ENCODE measurements at places on chromosomes 7 and 10.

GRCh38 chr10:78901694-78902093 is 167.1 kb upstream of the ZMIZ1 start:
- DNase-seq: no peak

DNA sequence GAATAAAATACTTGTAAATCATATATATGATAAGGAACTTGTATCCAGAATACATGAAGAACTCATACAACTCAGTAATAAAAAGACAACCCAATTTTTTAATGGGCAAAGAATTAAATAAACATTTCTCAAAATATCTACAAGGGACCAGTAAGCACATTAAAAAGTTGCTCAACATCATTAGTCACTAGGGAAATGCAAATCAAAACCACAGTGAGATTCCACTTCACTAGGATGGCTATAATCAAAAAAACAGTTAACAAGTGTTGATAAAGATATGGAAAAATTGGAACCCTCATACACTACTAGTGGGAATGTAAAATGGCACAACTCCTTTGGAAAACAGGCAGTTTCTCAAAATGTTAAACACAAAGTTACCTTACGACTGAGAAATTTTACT is 40.3 kb upstream of the YAE1 start:
- DNase-seq: no peak

GRCh38 chr7:28318101-28318762 is 94.1 kb upstream of the CREB5 start:
- no peak for DNase-seq

DNA sequence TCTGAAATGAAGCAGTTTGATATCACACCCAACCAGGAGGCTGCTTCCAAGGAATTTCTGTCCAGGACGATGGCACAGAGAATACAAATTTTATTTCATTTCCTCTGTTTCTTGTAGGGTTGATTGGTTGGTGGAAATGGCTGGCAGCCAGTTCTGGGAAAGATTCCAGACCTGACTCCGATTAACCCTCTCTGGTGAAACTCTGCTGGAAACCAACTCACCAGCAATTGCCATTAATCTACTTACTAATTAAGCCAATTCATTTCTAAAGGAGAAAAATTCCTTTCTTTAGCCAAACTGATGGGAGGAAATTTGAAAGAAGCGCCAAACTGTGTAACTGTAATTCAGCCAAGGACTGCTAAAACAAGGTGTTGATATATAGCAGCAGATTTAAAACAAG is 10.7 kb downstream of the PTF1A start:
- peak; percentile 12 for DNase-seq

- DNase-seq: no peak
Observed at GRCh38 chr7:20507157-20507556, 108.3 kb upstream of the ABCB5 start.

GRCh38 chr10:14365266-14365665 is 34.5 kb upstream of the FRMD4A start:
- DNase-seq: no peak

- no peak for DNase-seq
Observed at GRCh38 chr7:129975309-129975708, 22.5 kb upstream of the UBE2H start.

DNA sequence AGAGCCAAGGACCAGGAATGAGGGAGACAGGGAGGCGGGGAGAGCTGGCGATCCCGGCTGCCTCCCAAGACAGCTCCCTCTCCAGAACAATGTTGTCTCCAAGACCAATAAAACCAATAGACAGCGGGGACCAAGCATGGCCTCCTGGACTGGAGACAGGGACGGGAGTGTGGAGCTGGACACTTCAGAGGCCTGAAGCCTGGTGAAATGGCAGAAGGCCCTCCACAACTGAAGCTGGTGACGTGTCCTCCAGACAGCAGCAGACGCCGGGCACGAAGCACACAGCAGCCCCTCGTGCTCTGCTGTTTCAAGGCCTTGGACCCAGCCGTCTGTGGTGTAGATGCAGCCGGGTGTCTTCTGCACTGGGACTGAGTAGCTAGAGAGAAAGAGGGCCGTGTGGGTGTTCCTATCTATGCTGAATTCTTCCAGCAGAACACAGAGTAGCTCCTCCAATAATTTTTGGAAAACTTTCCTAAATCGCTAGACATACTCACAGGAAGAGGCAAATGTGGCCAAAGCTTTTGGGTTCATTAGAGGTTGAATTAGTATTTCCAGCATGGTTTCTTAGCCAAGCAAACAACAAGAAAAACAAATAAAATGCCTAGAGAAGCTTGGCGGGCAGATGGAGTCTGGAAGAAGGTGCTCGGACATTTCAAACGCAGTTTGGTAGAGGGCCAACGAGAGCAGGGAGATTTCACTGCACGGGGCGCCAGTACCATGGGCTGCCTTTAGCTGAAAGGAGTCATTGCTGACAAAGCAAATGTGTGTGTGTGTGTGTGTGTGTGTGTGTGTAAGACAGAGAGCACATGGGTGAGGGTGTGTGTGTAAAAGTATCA is 570.4 kb downstream of the TCERG1L start:
- no peak for DNase-seq

DNA sequence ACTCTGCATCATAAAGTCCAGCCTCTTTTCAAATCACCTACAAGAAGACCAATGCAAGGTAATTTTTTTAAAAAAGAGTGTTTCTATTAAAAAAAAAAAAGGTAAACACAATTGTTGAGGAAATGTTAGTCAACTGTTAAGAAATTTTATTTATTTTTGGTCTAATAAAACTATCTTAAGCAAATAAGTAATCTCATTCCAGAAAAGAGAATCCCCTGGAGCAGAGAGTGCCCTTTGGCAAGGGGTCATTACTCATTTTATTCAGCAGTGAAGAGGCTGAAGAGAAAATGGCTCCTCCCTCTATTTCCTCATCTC is 63.4 kb upstream of the GSDME start:
- DNase-seq: peak; percentile 16

DNA sequence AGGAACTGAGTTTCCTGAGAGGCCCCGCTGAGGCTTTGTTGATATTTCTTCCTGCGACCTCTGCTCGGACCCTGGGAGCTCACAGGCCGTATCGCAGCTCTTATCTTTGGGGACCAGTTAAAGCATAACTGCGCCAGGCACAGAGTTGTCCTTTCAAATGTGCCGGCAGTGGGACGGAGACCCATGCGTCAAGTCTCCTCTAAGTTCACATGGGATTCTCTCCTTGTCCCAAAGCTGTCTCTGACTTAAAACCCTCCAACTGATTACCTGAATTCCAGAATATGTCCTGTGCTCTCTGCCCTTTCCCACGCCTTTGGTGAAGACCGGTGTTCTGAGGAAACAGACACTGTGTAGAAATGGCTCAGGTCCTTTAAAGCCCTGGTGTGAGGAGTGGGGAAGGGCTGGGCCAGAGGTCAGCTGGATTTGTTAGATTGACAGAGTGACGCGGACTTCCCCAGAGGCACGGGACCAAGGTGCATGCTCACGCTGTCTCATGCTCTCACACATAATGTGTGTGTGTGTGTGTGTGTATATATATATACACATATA is 169.8 kb downstream of the EGFR start:
- DNase-seq: no peak

DNA sequence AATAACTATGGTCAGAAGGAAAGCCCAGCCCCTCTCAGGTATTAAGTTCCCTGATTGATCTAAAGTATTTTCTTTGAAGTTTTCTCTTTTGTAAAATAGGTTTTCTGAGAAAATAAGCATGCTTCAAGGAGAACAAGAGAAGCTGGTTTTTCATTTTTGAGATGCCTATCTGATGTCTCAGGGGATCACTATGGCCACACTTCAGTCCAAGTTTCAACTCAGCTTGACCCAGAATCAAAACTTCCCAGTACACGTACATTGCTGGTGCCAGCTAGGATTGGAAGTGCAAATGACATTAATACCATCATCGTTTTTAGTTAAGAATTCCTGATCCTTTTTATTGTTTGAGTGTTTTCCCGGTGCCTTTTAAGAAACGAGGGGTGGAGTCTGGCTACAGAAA is 7.2 kb downstream of the ITIH5 start:
- DNase-seq: no peak

DNA sequence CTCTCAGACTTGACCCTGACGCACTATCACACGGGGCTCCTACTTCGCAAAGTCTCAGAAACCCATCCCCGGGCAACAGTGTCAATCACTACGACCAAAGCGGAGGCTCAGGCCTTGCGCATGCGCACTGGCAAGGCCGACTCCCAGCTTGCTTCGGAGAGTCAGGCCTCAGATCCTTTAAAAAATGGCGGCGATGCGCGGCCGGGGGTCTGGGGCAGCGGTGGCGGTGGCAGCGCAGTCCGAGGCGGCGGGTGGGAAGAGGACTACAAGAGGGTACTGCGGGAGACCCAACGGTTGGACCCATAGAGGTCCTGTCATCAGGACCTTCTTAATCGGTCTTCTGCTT is 196.9 kb downstream of the ZNF716 start:
- no peak for DNase-seq

DNA sequence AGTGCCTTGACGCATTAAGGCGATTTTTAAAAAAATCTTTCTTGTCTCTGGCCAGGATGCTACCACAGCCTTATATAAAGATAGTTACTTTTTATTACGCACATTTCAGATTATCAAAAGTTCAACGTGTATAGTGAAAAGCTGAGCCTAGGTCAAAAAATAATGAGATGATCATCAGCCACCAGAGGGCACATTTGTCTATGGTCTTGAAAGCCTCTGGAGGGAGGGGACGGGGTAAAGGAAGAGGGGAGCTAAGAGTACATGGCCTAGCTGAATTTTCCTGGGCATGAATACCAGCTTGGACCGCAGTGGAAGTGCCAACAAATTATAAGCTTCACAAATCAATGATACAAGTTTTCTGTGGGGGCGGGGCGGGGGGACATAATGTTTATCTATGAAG is 285.9 kb upstream of the SMIM30 start:
- DNase-seq: no peak

DNA sequence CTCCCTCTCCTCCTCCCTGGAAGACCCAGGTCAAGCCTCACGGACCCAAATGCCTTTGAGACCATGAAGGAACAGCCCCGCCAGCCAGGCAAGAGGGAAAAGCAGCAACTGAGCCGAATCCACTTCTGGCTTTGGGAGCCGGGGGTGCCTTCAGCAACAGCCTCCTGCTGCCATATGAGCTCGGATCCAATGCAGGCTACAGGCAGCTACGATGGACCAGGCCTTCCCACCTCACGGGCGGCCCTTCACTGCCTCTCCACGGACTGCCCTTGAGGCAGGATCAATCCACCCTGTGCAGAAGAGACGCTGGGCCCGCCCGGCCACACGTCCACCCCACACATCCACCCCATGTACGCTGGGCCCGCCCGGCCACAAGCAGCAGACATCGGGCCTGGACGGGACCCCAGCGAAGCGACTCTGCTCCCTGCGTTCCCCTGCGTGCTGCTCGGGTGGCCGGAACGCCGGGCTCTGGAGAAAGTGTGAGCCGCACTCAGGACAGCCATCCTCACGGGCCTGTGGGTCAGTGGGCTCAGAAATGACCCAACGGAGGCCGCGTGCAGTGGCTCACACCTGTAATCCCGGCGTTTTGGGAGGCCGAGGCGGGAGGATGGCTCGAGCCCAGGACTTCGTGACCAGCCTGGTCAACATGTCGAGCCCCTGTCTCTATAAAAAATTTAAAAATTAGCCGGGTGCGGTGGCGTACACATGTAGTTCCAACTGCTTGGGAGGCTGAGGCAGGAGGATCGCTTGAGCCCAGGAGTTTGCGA is 82.0 kb downstream of the FOXL3 start:
- no peak for DNase-seq

- no peak for DNase-seq
Observed at GRCh38 chr7:20113427-20114027, 103.7 kb downstream of the MACC1 start.

DNA sequence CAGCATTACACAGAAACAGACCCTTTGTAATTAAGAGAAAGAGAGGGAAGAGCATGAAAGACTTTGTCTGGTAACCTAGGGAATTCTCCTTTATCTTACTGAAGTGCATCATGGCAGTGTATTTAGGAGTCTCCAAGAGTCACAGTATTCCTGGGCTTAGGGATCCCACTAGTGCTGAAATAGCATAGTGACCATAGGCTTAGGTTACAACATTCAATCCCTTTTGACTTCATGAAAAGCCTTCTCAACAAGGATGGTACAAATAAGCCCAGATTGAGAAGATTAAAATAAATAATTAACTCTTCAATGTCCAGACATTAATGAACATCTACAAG is 76.5 kb downstream of the SNX13 start:
- no peak for DNase-seq

DNA sequence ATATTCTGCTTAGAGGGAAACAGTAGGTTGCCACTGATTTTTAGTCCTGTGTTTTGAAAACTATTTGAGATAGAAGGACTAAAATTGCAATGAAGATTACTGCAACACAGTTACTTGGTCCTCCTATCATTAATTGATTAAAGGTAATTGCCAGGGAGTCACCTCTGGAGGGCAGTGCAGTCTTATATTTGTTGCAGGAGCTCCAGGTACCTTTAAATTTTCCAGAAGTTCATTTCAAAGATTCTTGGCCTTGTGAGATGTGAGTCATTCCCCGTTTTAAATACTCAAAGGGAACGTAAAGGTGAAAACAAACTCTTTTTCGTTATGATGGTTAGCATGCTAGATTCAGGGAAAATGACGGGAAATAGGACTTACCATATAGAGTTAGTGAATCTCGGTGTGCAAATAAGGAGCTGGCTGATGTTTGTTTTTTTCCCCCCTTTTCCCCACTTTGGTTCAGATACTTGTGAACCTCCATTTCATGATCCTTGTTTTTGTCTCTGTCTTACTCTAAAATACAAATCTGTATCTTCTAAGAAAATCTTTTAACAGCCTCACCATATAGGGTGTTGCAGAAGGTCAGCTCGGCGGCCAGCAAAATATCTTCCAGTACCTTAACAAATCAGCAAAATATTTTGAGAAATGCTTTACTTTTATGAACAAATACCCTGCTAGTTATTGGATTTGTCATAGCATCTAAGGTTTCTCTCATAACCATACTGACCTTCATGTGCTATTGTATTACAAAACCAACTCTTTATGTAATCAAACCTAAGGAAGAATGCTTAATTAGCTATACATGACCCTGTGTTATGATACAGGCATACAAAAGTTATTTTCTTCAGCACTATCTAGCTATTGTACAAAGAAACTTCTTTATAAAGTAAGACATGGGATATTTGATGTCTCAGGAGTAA is 143.0 kb upstream of the HDAC9 start:
- DNase-seq: peak; percentile 47

DNA sequence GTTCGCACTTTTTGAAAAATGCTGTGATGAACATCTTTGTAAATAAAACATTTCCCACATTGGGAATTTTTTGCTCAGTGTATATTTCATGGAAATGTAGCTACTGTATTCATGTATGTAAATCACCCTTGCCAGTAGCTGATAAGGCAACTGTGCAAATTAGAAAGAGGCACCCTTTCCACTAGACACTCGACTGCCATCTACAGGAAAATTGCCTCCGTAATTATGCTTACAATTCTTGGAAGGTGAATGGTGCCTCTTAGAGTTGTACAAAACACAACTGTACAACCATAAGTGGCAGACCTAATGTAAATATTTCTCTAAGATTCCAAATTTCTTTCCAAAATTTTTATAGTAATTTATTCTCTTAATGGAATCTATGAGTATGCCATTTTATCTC is 491.7 kb downstream of the CCSER2 start:
- DNase-seq: no peak

Data from NCI-H1092 (cell line).